ENCODE measurements at places on chromosomes 13 and 19.

- DNase-seq = no peak
Observed at GRCh38 chr13:100128838-100129237, 39.9 kb downstream of the PCCA start.

DNA sequence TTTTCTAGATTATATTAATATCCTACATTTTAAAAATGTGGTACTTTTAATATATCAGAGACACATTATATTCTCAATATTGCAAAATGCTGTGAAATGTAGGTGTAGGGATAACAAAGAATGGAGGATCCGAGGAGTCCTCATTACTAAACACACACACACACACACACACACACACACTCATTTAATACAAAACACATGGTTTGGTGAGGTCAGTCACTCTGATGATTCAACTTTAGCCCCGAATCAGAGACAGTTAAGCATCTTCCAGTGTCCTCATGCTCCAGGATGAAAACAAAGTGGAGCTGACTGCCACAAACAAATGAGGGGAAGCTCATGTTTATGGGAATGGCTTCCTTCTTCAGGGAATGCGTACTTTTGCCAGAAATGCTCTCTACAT is 147.5 kb downstream of the CYSLTR2 start:
- no peak for DNase-seq

GRCh38 chr19:13718733-13719132 is 45.6 kb upstream of the MRI1 start:
- DNase-seq = no peak

GRCh38 chr19:13869281-13869680 is 7.7 kb upstream of the NANOS3 start:
- DNase-seq = no peak

DNA sequence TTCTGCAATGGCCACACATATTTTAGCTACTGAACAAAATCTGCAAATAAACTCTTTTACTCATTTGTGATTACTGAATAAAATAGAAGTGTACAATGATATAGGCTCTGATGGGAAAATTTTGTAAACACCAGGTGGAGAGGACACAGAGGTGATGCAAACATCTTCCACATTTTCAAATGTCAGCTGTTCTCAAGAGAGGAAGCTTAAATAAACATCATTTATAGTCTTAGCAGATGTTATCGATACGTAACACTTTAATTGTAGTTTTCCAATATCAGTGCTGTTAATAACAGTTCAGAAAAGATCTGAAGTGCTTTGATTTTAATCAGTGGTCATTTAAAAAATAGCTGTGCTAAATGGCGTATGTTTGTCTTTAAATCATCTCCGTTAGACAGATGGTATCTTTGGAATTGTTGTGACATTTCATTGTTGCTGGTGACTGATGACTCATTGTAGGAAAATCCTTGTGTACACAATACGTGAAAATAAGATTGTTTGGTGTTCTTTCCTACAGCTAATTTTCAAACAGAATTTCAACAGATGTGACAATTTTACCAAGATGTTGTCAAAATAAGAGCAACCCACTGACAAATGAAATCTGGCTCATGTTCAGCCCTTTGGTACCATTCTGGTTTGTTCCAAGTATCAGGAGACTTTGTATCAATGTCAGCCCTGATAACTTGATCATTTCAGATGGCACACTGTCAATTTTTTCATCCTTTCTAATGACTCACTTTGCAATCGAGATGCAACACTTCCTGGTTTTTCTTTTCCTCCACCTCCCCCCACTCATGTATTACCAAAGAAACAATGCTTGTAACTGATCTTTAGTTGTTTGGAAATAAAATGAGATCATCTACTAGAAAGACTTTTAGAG is 516.0 kb downstream of the DCT start:
- DNase-seq = no peak

- peak; percentile 81 for DNase-seq
Observed at GRCh38 chr13:27379694-27380641, 44.5 kb upstream of the GTF3A start.

DNA sequence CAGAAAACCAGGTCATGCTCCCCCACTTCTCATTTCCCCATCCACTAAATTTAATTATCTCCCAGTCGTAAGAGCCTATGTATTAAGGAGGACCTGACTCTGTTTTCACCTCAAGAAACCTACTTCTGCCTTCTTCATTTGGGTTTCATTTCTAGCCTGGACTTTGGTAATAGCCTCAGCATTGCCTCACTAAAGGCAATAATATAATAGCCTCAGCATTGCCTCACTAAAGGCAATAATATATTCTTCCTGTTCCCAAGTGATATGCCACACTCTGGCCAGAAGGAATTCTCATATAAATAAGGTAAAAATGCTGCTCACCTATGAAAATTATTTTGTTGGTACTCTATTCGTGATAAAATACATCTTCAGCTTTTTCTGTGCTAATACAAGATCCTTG is 993.9 kb downstream of the EFNB2 start:
- DNase-seq = no peak

DNA sequence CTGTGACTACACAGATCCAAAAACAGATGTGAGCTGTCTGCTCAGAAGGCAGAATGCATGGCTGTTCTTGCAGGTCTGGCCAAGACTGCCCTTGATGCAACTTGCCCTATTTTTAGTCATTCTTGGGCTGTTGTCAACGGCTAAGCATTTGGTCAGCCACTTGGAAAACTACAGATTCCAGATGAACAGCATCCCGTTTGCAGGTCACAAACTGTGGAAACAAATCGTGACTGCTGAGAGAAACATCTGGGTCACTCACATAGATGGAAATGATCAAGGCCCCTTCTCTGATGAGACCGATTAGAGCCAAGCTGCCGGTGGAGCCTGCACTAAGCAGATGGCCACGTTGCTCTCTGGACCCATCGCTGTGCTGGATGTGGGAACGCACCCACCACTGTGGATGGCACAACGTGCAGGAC is 15.4 kb upstream of the METTL21C start:
- DNase-seq = no peak

DNA sequence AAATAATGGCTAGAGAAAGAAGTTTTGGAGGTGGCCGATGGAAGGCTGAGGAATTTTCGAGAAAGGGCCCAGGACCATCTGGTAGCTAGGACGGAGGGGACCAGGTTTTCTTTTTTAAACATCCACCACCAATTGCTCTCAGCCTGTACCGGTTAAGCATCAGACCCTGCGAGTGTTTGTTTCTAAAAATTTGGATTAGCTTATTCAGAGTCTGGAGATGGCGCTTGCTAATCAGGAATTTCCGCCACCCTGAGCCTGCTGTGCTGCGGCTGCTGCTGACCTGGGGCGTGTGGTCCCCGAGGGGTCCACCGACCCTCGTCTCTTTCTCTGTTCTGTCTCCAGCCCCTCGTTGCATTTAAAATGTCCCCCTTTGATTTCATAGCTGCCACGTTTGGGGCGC is 2.0 kb downstream of the UHRF1 start:
- no peak for DNase-seq

DNA sequence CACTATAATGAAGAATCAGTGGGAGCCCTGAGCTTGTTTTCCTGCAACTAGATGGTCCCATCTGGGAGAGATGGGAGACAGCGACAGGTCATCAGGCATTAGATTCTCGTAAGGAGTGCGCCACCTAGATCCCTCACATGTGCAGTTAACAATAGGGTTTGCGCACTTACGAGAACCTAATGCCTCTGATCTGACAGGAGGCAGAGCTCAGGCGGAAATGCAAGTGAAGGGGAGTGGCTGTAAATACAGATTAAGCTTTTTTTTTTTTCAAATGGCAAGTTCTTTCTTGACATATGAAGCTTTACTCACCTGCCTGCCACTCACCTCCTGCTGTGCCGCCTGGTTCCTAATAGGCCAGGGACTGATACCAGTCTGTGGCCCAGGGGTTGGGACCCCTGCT is 14.4 kb downstream of the CDC16 start:
- DNase-seq = no peak

DNA sequence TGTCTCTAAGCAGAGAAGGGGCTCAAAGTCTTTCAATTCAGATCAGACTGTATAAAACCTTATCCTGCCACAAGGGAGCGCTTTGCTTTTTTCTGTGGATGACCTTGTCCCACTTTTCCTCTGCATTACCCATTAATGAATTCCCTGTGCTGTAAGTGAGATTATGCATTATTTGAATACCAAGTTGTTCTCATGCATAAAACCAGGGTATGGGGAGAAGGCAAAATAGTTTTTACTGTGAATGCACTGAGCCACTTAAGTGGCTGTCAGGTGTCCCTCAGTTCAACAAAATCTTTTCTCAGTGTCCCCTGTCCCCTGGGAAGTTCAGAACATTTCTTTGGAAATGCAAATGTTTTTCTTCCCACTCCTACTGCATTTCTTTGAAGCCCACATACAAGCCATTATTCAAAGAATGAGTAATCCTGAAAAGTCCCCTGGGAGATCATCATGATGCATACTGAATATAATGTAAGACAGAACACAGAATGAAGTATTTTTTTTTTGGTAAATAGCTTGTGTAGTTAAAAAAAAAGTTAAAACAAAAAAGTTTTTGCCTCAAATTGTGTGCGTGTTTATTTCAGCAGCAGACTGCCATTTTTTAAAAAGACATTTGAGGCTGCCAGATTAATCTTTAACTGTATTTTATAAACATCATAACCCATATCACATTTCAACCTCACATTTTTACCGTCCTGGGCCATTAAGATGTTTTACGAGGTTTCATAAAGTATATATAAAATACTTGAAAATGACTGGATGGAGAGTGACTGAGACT is 506.7 kb upstream of the PCDH9 start:
- no peak for DNase-seq

GRCh38 chr19:56864443-56865125 is 24.1 kb upstream of the PEG3 start:
- DNase-seq = no peak

DNA sequence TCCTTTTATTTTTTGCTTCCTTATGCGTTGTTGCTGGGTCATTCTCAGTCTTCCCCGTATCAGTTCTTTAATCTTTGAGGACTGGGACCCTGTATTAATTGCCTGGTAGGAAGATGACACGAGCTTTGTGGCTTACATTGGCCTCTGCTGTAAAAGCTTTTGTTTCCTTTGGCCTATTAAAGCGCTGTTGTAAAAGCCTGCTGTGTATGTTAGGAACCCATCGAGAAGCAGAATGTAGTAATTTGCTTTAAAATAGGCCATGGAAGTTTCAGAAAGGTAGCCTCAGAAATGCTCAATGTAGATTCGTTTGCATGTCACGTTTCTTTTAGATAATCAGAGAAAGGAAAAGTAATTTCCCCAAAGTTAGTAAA is 257.5 kb upstream of the STARD13 start:
- no peak for DNase-seq

- peak; percentile 25 for DNase-seq
Observed at GRCh38 chr19:6066661-6067646, 43.3 kb downstream of the RFX2 start.

- no peak for DNase-seq
Observed at GRCh38 chr19:35461060-35461459, 13.0 kb downstream of the FFAR2 start.

- no peak for DNase-seq
Observed at GRCh38 chr13:50456111-50456510, 387.4 kb downstream of the DLEU7 start.

GRCh38 chr19:4019578-4019977 is 12.0 kb downstream of the PIAS4 start:
- DNase-seq = no peak

- peak; percentile 61 for DNase-seq
Observed at GRCh38 chr19:34662919-34663318, 14.0 kb downstream of the SCGB2B2 start.

DNA sequence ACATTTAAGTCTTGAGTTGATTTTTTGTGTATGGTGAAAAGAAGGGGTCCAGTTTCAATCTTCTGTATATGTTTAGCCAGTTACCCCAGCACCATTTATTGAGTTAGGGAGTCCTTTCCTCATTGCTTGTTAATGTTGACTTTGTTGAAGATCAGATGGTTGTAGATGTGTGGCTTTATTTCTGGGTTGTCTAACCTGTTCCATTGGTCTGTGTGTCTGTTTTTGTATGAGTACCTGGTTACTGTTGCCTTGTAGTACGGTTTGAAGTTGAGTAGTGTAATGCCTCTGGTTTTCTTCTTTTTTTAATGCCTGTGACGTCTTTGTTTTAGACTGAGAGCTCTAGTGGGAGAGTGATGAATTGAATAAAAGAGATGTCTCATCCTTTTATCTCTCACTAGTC is 83.2 kb downstream of the NBEA start:
- no peak for DNase-seq

DNA sequence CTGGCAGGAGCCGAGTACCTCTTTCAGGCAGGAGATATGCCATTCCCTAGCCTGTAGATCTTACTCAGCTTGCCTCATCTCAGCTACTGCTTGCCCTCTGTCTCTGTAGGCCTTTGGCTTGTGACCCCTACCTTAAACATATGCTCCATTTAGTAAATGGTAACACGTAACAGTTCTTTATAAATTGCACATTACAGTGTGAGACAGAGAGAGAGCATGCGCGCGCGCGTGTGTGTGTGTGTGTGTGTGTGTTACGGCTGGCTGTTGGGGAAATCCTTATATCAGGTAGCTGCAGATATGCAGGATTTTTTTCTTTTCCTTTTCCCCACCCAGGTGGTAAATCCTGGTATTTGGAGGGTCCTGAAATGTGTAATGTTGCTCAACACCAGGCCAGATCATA is 4.2 kb downstream of the SPINT2 start:
- no peak for DNase-seq

GRCh38 chr13:108921238-108921637 is 291.8 kb downstream of the MYO16 start:
- no peak for DNase-seq

DNA sequence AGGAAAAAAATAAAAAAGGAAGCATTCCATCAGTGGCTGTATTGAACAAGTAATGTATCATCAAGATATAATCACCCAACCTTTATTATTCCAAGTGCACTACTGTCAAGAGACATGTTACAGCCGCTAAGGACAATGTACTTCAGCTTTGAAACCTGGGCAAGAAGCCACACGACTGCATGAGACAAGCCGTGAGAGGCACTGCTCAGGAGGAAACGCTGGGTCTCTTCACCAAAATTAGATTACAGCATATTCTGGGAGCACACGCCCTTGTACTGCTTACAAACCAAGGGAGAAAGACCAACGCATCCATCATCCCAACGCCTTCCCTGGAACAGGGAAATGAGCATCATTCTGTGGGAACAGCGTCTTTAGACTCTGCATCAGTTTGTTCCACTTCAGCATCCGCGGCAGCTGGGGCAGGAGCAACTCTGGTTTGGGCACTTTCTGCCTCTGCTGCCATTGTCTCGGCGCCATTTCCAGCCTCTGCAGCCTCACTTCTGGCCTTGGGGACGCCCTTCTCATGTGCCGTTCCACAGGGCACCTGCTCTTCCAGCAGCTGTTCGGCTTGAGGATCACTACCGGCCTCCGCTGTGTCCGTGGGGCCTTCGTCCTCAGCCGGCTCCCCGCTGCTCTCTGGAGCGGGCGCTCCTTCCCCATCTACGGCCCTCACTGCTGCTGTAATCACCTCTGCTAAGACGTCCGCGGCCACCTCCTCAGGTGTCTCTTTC is 22.4 kb upstream of the BRD4 start:
- DNase-seq = no peak

- no peak for DNase-seq
Observed at GRCh38 chr13:44236370-44236769, 137.3 kb upstream of the SERP2 start.

DNA sequence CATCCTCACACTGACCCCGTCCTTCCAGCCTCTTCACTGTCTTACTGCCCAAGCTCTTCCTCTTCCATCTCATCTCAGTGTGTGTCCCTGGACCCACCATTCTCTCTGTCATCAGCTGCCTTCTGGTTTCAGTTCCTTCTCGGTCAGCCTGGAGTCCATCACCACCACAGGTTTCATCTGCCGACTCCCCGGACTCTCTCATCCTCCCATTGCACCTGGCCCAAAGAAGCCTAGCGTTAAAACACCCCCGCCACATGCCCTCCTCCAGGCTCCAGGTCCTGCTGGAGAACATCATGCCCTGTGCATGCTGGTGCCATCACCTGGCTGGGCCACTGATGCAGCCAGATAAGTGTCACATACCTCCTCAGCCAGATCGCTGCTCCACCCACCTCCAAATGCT is 122.1 kb upstream of the GPR12 start:
- DNase-seq = no peak
